ENCODE measurements at places on chromosomes 1 and 21.

DNA sequence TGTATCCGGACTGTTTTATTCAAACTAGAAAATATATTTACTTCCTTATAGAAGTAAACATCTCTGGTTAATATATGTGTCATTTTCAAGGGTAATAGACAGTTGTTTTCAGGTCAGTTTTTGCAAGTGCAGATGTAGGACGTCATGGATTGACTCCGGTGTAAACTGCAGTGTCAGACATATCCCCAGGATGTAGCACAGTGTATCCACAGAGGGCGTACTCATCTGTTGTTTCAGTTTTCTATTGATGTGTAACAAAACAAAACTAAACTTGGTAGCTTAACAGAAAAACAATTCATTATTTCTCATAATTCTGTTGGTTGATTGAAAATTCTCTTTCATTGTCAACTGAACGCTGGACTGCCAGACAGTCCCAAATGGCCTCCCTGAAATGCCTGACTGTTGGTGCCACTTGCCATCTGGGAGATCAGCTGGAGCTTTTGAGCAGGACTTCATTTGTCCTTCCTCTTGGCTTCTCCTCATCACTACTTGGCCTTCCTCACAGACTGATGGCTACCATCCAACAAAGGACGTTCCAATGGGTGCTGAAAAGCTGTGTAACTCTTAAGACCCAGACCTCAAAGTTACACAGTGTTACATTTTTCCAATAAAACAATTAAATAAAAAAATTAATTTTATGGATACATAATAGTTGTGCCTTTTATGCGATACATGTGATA lies 181.6 kb downstream of the NCAM2 start:
- no peak for DNase-seq

DNA sequence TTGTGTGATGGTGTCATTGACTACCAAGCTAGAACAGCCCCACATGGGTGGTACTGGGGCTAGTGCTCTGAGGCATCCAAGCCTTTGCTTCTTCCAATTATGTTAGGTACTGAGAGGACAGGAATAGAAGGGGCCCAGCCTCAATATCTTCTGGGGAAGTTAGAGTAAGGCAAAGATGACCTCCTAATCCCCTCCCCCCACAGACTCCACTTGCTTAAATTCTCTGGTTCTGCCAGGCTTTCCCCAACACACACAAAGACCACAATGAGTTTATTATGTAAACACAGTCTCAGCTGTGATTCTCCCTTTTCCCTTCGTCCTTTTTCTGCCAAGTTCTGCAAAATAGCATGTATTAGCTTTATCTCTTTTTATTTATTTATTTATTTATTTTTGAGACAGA lies 3.1 kb upstream of the TACSTD2 start:
- no peak for DNase-seq

DNA sequence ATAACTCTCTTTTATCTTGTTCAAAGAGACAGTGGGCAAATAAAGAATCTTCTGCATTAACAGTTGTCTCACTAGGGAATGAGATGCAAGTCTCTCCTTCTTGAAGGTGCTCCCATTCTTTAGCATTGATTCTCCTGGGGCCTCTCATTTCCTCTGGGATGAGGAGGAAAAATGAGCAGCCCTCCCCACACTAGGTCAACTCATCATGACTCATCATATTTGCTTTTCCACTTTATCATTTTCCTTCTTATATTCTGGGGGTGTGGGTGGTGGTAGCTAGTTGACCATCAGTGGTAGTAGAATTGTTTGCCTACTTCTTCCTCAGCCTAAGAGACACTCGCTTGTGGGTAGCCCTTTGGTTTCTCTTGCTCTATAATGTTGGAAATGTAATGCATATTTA lies 182.0 kb upstream of the C1orf87 start:
- DNase-seq, result no peak

DNA sequence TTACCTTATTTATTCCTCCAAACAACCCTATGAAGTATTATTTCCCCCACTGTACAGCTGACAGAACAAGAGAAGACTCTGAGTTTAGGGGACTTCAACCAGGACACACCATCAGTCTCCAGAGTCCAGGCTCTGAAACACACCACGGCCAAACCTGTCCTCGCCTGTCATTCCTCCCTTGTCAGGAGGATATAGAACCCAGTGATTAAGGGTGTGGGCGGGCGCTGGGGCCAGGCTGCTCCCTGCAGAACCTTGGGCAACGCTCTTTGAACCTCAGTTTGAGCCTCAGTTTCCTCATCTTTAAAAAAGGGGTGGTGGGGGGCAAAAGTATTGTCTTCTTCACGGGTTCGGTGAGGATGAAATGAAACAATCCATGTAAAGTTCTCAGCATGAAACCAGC lies 9.4 kb upstream of the CEP85 start:
- no peak for DNase-seq

DNA sequence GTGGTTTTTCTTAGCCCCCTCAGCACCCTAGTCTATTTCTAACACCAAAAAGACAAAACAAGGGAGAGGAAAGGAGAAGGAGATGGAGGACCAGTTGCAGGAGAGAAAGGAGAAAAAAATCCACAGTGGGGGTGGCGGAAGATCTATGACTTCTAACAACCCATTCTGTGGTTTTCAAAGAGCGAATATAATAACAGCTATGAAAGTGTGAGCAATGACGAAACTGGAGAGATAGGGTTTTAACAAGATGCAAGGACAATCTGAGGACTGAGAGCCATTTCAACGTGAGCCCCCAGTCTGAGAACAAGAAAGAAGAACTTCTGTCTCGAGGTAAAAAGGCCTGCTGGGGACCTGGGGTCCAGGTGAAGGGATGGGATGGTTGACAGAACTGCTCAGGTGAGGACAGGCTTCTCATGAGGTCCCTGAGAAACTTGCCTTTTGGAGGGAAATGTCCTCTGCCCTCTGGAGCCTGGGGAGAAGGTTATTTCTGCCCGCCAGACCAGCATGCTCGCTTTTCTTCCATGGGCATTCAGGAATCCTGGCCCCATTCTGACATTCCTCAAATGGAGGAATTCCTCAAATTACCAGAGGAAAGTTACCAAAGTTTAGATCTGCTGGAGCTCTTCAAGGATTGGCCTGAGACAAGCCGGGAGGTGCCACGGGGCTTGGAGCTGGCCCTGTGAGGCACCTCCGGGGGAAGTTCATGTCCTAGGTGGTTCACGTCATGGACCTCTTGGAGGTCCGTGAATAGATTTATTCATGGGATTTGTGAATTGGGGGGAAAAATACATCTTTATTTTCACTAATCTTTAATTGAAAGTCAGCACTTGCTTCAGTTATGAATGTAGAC lies at the start of gene CD160:
TSS of gene CD160 (plus strand) at position 270 of the 850 bp plus-strand sequence. CDS start 8,829 bp downstream, outside the sequence.
- DNase-seq, result no peak

- DNase-seq, result no peak
These were observed 90.5 kb upstream of the JUN start for GRCh38 chr1:58874342-58874741.

- no peak for DNase-seq
These were observed 96.7 kb upstream of the KCNA3 start for GRCh38 chr1:110771245-110772022.

GRCh38 chr1:239764546-239764945 lies 327.1 kb upstream of the FMN2 start:
- no peak for DNase-seq

GRCh38 chr1:29709704-29710280 lies 473.5 kb downstream of the PTPRU start:
- DNase-seq, result no peak

DNA sequence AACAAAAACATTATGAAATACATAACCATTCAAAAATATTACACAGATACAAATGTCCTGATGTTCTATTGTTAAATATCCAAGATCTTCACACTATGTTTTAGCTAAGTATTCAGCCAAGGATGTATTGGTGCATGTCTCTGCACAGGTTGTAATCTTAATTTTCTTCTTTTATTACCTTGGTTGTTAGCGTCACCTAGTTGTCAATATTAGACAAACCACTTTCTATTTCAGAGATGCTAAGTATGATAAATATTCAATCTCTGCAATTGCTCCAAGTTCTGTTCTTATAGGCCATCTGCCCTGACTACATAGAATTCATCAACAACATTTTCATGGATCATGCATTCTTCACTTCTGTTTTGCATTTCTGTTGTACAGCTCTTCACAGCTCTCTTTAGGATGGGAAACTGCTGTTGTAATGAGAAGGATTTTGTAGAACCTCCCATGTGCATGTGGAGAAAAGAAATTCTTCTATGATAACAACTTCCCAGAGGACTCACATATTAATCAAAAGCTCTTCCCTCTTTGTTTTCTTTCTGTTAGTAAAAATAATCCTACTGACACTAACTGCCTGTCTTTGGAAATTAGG lies 380.1 kb downstream of the NUF2 start:
- DNase-seq, result no peak

GRCh38 chr1:156241311-156241811 lies 623 bp upstream of the BGLAP start:
- no peak for DNase-seq

- DNase-seq, result no peak
These were observed 120.0 kb downstream of the SETD4 start for GRCh38 chr21:35940074-35940927.

GRCh38 chr21:28857752-28858151 lies 134.9 kb downstream of the LTN1 start:
- no peak for DNase-seq

DNA sequence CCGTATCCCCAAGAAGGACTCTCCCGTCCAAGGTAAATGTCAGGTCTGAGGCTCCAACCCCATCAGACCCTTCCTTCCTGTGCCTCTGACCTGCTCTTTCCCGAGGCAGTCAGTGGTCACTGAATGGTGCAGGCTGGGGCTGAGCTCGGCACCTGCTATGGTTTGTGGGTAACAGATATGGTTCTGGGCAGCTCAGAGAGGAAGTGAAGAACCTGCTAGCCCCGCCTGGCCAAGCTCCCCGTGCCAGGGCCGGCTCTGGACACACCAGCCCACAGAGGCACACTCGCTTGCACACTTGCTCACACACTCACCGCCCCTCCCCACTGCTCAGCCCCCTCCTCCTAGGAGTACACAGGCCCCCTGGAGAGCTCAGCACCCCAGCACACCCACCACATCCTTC lies 16.4 kb downstream of the NCMAP start:
- no peak for DNase-seq

GRCh38 chr21:17742181-17742580 lies 77.0 kb downstream of the C21orf91 start:
- DNase-seq, result no peak

DNA sequence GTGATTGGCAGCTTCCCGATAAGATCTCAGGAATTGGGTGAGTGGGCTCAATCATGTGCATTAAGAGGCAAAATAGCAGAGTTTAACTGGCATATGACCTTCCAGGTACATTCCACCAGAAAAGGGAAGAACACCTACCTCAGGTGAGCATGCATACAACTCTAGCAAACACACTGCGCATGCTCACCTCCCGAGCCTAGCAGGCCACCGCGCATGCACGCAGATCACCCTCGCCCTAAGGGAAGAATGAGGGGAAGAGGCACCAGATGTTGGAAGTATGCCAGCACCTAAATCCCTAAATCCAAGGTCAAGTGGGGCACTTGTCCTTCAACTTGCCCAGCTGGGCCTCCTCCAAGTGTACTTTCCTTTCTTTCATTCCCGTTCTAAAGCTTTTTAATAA lies 23.6 kb upstream of the CBR3 start:
- no peak for DNase-seq

DNA sequence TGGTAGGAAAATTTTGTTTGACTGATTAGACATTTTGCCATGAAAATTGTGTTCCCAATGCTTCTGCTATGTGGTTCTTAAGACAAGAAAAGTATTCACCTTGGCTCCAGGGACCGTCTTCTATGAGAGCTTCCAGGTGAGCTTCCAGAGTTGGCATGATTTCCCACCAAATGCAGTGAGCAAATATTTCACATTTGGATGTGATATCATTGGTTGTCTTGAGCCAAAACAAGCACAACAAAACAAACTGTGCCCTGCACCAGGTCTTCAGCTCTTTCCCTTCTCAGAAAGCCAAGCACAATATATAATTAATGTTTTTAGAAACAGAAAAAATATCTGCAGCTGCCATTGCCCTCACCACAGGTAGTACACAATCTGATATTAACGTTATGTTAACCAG lies 1009.0 kb downstream of the PLA2G4A start:
- no peak for DNase-seq

DNA sequence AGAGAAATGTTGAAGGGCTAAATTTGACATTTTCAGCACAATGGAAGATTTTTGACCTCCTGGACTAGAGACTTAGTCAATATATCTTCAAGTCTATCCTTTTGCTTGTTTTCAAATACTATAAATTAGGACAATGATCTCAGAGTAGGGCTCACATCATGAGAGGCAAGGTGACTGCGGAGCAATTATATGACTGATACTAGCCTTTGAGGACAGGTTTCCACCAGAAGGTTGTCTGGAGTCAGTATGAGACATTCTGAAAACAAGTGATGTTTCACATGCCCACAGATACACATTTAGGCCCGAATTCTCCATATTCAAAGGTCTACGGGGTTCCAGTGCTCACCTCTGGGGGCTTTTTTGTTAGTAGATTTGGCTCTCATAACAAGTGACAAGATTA lies 142.3 kb upstream of the SAMSN1 start:
- DNase-seq, result no peak

GRCh38 chr1:162991444-162991843 lies 77.7 kb upstream of the RGS4 start:
- no peak for DNase-seq

DNA sequence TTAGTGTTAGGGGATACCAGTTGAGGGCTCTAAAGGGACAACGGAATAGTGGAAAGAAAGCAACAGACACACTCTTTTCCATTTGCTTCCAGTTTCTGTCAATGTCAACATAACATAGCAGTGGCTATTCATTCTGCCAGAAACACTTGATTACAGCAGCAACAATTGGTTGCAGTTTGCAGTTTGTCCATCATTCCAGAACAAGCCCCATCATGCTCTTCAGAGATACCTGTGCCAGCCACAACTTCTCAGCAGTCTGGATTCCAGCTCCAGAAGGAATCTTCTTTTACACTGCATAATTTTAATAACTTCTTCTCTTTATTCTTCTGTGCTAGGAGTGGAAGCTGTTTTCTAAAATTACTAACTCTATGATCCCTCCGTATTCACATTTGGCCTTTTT lies 1521.4 kb downstream of the PLA2G4A start:
- no peak for DNase-seq

- no peak for DNase-seq
These were observed at the start of gene GBP1 for GRCh38 chr1:89065079-89065868. TSS of gene GBP1 (minus strand) at chr1:89065208. CDS start at chr1:89063234, 1,974 bp downstream.

DNA sequence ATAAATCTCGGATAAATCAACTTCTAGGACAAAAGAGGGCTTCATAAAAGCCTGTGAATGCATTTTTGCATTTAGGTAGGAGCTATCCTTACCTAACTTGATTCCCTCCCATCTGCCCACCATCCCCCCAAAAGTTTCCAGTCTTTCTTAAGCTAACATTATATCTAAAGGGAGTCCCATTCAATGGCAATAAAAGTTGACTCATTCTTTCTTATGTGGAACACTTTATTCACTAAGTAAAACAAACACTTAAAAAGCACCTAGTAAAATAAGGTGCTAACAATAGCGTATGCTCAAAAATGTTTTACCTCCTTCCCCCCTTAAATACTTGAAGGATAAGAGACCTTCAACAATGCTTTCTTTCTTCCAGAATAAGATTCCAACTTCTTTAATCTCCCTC lies 83.8 kb downstream of the GON4L start:
- no peak for DNase-seq

GRCh38 chr1:153798468-153798780 lies 23.2 kb downstream of the SLC27A3 start:
- no peak for DNase-seq

GRCh38 chr1:233946724-233947123 lies 42.2 kb downstream of the SLC35F3 start:
- DNase-seq, result no peak

- no peak for DNase-seq
These were observed 12.3 kb upstream of the SDC3 start for GRCh38 chr1:30920827-30921226.

GRCh38 chr1:197944485-197944884 lies 27.3 kb downstream of the LHX9 start:
- DNase-seq, result no peak

Data from stimulated activated CD4-positive, alpha-beta T cell treated with anti-CD3 and anti-CD28 coated beads, TNF-alpha, amount 100 ng/mL, for 24 hours (primary cell).